Stimulated activated CD8-positive, alpha-beta memory T cell treated with anti-CD3 and anti-CD28 coated beads, Interleukin-15, amount 100 ng/mL, for 1 hour (primary cell): ENCODE measurements at places on chromosomes 5 and 9.

GRCh38 chr5:162473041-162473714 is 405.6 kb downstream of the GABRG2 start:
- no peak for DNase-seq

DNA sequence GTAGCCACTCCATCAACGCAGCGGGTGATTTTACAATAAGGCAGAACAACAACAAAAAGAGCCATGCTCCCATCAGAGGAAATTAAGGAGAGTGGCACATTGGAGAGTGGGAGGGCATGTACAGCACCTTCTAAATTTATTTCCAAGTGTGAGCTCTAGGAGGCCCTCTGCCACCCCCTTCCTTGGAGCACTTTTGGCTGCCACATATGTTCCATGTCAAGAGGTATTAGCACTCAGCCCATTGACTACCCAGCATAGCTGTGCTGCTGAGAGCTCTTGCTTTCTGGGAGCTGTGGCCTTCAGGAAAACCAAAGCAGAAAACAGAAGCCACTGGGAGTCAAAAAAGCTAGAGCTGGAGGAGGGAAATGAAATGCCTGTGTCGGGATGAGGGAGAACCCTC is 200.2 kb upstream of the PANK3 start:
- DNase-seq: no peak

- DNase-seq: no peak
These were observed 27.6 kb downstream of the ATP10B start for GRCh38 chr5:160824301-160825001.

DNA sequence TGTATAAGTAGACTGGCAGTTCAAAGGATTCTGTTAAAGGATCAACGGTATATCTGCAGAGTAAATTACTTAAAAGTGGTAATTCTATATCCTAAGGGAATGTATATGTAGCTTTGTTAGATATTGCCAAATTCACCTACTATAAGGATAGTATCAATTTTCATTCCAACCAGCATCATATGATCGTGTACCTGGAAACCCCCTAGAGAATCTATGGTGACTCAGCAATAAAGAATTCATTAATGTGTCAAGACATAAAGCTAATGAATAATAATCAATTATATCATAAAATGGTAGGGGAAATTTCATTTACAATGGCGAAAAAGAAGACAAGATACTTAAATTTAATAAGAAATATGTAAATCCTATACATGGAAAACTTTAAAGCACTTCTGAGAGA is 234.1 kb upstream of the ACTBL2 start:
- no peak for DNase-seq

DNA sequence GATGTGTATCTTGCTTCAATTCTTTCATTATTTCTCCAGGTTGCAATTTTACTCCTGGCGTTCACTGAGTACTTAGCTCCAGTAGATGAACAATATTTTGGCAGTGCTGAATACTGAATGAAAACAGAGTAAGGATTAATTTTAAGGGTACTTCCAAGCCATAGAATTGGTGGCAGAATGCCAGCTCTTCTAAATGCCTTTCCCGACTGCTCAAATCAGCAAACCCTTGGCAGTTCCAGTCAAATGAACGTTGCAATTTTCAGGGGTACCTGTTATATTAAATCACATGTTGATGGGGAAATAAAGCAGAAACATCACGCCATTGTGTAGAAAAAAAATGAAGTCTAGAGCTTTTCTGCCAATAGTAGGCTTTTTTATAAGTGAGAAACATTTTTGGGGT is 282.4 kb upstream of the RPS23 start:
- DNase-seq: no peak

GRCh38 chr5:1702318-1702717 is 97.3 kb downstream of the MRPL36 start:
- DNase-seq: no peak

GRCh38 chr9:129809346-129809745 is 6.4 kb downstream of the TOR1B start:
- no peak for DNase-seq

GRCh38 chr5:177085985-177086653 is 596 bp upstream of the FGFR4 start:
- no peak for DNase-seq

GRCh38 chr5:104751969-104752368 is 1189.4 kb upstream of the NUDT12 start:
- no peak for DNase-seq

GRCh38 chr5:16619136-16619535 is 2.3 kb upstream of the RETREG1 start:
- DNase-seq: no peak

GRCh38 chr9:124068251-124068650 is 56.7 kb downstream of the LHX2 start:
- DNase-seq: no peak

- no peak for DNase-seq
These were observed 130.5 kb downstream of the ADGRV1 start for GRCh38 chr5:90689064-90689463.

GRCh38 chr5:64759960-64760660 is 8.4 kb downstream of the SREK1IP1 start:
- DNase-seq: no peak

DNA sequence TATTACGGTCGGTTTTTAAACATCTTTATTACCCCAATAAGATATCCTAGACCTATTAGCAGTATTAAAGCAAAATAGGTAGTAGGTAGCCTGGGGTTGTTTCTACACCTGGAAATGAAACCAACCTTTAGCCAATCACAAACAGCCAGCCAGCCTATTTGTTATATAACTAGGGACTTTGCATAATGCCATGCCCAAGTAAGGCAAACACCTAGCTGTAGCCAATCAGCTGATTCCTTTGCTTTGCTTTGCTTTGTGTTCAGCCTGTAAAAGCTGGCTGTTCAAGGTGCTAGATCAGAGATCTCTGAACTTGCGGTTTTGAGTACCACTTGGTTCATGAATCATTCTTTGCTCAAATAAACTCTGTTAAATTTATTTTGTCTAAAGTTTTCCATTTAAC is 46.5 kb upstream of the SETD9 start:
- DNase-seq: no peak

GRCh38 chr9:33184963-33185362 is 17.8 kb upstream of the B4GALT1 start:
- DNase-seq: no peak

- DNase-seq: no peak
These were observed 3.4 kb downstream of the COL5A1 start for GRCh38 chr9:134644725-134645606.

GRCh38 chr9:133187561-133188005 is 21.5 kb downstream of the OBP2B start:
- no peak for DNase-seq

DNA sequence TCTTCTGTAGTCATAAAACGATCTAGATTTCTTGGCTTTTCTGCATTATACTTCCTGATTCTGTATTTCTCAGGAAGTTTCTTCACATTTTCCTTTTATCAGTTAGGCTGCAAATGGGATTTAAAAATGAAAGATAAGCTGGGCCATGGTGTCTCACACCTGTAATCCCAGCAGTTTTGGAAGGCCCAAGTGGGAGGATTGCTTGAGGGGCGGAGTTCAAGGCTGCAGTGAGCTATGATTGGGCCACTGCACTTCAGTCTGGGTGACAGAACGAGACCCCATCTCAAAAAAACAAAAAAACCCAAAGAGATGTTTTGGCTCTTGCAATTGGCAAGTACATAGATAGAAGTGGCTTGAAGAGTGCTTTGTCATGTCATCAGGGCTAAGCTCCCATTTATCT is 26.2 kb upstream of the APC start:
- no peak for DNase-seq

DNA sequence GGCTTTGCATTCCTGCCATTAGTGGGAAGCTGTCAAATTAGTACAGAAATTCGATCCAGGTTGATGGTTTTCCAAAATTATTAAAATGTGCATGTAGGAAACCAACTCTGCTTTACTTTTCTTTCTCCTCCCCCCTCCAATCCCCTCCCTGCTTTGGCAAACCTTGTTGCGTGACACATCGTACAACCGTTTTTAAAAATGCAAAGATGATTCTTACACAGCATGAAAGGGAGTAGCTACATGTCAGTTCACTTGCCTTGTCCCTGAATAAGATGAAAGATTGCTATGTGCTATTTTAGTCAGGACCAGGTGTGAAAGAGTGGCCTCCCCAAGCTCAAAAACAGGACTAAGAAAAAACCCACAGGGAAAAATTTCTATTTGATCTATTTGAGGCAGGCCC is 11.7 kb downstream of the SNCAIP start:
- DNase-seq: no peak

GRCh38 chr9:121709798-121710197 is 58.4 kb downstream of the DAB2IP start:
- no peak for DNase-seq

DNA sequence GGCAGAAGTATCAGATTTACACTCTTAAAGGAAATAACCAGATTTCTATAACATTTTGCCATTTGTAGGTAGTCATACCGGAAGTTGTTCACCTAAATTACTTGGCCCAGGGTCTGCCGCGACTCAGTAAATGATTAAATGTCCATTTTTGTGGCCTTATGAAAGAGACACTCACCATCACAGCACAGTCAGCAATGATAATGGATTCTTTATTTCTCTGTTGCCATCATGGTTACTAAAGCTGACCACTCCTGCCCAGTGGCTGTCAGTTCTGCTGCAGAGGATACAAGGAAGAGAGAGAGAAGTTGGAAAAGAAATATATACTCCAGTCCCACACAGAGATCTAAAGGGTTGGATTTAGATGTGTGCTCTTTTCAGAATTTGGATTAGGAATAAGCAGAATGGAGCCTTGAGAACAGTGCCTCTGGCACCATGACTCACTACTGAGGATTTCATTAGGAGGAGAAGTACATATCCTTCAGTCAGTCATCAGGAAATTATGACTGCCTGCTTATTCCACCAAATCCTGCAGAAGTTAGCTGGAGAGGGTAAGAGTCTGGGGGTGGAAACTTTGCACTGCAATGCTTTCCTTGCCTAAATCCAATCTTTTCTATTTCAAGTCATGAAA is 72.8 kb upstream of the EFNA5 start:
- DNase-seq: no peak

DNA sequence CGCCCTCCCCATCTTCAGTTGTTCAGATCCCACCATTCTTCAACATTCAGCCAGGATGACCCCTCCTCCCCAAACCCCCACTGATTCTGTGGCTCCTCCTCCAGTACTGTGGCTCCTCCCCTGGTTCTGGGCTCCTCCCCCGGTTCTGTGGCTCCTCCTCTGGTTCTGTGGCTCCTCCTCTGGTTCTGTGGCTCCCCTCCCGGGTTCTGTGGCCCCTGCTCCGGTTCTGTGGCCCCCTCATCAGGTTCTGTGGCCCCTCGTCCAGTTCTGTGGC is 32.8 kb downstream of the C5orf15 start:
- DNase-seq: no peak

DNA sequence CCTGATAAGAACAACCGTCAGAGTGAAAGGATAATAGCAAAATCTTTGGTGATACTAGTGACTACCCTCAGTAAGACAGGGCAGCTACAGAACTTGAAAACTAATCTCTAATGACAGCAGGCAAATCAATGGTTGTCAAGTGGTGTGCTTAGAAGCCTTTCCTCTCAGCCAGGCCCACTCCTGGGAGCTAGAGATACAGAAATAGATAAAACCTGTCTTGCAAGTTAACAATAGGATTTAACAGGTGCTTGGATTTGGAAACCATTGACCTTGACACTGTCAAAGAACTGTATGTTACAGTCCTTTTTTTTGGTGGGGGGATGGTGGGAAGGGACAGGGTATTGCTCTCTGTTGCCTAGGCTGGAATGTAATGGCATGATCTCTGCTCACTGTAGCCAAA is 118.6 kb downstream of the BASP1 start:
- no peak for DNase-seq
